ENCODE measurements at places on chromosomes 2 and 18.
A peak's percentile ranks its signal among the peaks of the same experiment; 100 is the strongest.

- H3K4me3 ChIP-seq, result no peak overlapping the region
- no peak overlapping the region for H3K27ac ChIP-seq
- peaks cover 4% of the 10 kb centered on the region for H3K4me1 ChIP-seq
- no peaks in the 10 kb centered on the region for H3K27me3 ChIP-seq
These were observed 154.6 kb upstream of the MGAT5 start for GRCh38 chr2:134099273-134099672.

DNA sequence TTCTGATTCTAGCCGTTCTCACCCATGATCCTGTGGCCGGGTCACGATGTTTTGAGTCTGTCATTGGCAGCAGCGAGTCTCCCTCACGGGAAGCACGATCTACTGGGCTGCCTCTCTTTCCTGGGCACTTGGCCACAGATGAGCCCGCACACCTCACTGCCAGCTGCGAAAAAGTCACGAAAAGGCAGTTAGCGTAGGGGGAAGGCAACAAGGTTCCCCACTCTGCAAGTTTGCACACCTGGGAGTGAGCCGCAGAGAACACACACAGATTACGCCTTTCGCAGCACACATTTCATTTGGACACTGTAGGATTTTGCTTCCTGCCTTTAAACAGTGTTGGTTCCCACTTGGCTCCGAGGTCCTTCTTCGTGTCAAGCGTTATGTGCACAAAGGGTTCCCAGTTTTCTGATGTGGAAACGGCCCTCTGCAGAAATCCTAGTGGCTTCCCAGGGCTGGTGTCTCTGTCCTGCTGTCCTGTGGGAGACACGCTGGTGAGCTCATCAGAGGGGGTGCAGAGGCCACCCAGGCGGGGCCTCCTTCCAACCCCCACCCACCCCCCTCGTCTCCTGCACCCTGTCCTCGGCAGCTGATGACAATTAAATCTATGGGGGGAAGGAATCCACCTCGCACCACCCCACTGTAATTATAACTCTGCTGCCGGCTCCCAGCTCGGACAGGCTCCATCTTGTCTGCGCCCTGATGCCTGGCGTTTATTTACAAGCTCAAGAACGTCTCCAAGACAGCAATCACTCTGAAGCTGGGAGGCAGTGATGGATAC is 157.3 kb upstream of the SALL3 start:
- DNase-seq, result no peak
- H3K27ac ChIP-seq, result no peak overlapping the region
- no peaks in the 10 kb centered on the region for H3K36me3 ChIP-seq
- H3K27me3 ChIP-seq, result no peaks in the 10 kb centered on the region

- no peak for DNase-seq
- H3K4me3 ChIP-seq, result no peak overlapping the region
- H3K4me1 ChIP-seq, result no peaks in the 10 kb centered on the region
These were observed 294.7 kb upstream of the HS6ST1 start for GRCh38 chr2:128613351-128613750.

GRCh38 chr2:10057231-10058107 is 14.1 kb downstream of the KLF11 start:
- H3K4me1 ChIP-seq, result peaks cover 13% of the 10 kb centered on the region
- H3K36me3 ChIP-seq, result no peaks in the 10 kb centered on the region
- no peaks in the 10 kb centered on the region for H3K27me3 ChIP-seq
- no peak overlapping the region for H3K4me3 ChIP-seq
- peak; percentile 79 for DNase-seq

DNA sequence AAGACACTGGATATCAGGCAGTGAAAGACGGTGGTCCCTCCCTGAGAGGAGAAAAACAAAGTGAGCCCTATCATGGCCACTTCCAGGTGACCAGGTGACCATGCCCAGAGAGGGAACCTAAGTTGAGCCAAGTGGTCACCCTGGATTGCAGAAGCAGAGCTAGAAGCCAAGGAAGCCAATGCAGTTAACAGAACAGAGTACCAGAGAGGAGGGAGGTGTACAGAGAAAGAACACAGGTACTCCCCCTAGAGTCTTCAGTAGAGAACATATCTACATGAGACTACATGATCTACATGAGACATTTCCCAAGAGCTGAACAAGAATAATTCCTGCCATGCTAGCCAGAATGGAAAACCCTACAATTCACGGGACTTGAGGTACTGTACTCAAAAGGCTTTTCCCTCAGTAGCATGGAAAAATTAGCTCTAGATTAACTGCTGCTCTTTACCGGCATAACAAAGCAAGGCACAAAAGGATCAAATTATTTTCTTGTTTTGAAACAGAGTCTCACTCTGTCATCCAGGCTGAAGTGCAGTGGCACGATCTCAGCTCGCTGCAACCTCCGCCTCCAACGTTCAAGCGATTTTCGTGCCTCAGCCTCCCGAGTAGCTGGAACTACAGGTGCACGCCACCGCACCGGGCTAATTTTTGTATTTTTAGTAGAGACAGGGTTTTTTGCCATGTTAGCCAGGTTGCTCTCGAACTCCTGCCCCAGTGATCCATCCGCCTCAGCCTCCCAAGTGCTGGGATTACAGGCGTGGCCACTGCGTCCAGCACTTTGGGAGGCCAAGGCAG is 23.5 kb downstream of the ROCK2 start:
- no peak overlapping the region for H3K27ac ChIP-seq
- H3K36me3 ChIP-seq, result no peaks in the 10 kb centered on the region
- H3K4me1 ChIP-seq, result no peaks in the 10 kb centered on the region
- no peak for DNase-seq

DNA sequence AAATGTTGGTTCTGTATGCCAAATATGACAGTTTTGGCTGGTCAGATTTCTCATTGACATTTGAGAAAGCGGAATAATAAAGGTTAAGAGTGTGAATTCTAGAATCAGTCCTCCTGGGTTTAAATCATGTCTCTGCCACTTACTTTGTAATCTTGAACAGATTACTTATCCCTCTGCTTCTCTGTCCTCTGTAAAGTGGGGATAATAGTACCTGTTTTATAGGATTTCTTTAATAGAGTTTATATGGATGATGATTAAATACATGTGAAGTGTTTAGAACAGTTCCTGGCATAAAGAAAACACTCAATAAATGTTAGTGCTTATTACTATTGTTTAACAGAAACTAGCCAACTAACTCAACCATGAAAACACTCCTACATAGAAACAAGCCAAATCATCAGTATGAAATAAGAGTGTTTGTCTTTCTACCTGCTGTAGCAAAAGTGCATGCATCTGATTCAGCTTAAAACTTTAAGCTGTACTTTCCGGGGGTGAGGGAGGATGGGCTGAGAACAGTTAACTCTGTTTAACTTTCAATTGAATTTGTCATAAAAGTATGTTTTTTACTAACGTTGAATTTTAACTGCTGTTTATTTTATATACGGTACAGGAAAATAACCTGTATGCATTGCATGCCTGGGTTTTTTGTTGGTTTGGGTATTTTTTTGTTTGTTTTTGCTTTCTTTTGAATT is 6.8 kb downstream of the HTR2B start:
- H3K4me3 ChIP-seq, result no peak overlapping the region
- no peaks in the 10 kb centered on the region for H3K4me1 ChIP-seq
- no peak for DNase-seq
- H3K27me3 ChIP-seq, result no peaks in the 10 kb centered on the region

GRCh38 chr2:186256540-186256939 is 229.5 kb upstream of the ZC3H15 start:
- H3K27ac ChIP-seq, result no peak overlapping the region
- no peaks in the 10 kb centered on the region for H3K36me3 ChIP-seq
- H3K4me1 ChIP-seq, result no peaks in the 10 kb centered on the region
- no peaks in the 10 kb centered on the region for H3K27me3 ChIP-seq
- DNase-seq, result no peak
- H3K4me3 ChIP-seq, result no peak overlapping the region

- no peak for DNase-seq
- H3K27ac ChIP-seq, result no peak overlapping the region
- no peaks in the 10 kb centered on the region for H3K36me3 ChIP-seq
- H3K27me3 ChIP-seq, result no peaks in the 10 kb centered on the region
- no peak overlapping the region for H3K4me3 ChIP-seq
- H3K4me1 ChIP-seq, result no peaks in the 10 kb centered on the region
These were observed 297.9 kb downstream of the RDH14 start for GRCh38 chr2:18262601-18263000.

DNA sequence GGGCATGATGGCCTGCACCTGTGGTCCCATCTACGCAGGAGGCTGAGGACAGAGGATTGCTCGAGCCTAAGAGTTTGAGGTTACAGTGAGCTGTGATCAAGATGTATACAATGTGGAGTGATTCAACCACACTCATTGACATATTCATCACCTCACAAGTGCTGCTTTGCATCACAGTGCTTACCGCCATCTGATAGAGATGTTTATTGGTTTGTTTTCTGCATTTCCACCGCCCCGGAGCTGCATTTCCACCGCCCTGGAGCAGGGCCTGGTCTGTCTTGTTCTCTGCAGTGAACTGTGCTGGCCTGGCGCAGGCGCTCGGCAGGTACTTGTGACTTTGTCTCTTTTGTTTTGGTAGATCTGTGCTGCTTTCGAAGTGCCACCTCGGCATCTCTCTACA is 96.0 kb downstream of the SMAD7 start:
- no peak overlapping the region for H3K4me3 ChIP-seq
- no peak overlapping the region for H3K27ac ChIP-seq
- peaks cover 10% of the 10 kb centered on the region for H3K4me1 ChIP-seq
- no peaks in the 10 kb centered on the region for H3K27me3 ChIP-seq
- no peaks in the 10 kb centered on the region for H3K36me3 ChIP-seq

GRCh38 chr18:76757335-76757734 is 65.0 kb upstream of the ZNF236 start:
- DNase-seq, result no peak
- H3K27ac ChIP-seq, result no peak overlapping the region
- H3K4me1 ChIP-seq, result no peaks in the 10 kb centered on the region
- H3K4me3 ChIP-seq, result no peak overlapping the region
- no peaks in the 10 kb centered on the region for H3K36me3 ChIP-seq

- H3K36me3 ChIP-seq, result no peaks in the 10 kb centered on the region
- no peak for DNase-seq
- no peak overlapping the region for H3K27ac ChIP-seq
These were observed 404.7 kb downstream of the BCL11A start for GRCh38 chr2:60148716-60149115.

DNA sequence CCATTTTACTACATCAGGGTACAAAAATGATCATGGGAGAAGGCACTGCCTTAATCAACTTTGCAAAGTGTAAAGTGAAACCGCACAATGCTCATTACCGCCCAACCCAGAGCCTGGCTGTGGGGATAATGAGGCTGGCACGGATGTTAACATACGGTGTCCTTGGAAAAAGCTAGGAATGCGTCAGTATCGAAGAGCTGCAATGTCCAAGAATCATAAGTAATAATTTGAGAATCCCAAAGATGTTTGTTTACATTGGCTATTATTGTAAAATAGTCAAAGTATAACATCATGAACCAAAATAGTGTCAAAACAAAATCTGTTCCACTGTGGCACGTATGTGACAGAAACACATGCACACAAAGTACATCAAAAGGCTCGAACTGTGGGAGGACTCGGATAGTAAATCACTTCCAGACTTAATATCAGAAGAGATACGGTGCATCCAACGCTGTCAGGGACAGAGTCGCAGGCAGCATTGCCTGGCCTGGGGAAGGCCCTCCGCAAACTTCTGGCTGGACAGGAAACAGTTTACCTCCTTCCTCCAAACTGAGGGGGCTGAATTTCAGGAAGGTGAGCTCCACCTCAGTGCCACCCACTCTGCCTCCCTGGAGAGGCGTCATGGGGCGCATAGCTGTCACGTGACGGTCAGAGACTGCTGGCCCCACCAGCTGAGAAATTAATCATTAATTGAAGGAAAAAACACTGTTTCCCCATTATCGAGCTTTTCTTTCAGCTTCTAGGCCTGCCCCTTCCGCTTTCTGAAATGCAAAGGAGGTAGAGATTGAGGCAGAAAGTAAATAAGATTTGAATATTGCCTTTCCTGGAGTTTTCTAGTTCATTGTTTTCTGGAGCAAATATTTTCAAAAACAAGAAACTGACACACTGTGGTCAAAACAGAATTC is 1.8 kb upstream of the ID2 start:
- peak; percentile 52 for DNase-seq
- H3K4me1 ChIP-seq, result peaks cover 23% of the 10 kb centered on the region
- peak overlapping the region; percentile 90 for H3K27ac ChIP-seq

- peaks cover 14% of the 10 kb centered on the region for H3K4me1 ChIP-seq
- DNase-seq, result no peak
- H3K4me3 ChIP-seq, result no peak overlapping the region
- H3K27me3 ChIP-seq, result no peaks in the 10 kb centered on the region
These were observed 24.0 kb upstream of the ITGB6 start for GRCh38 chr2:160224060-160224459.

DNA sequence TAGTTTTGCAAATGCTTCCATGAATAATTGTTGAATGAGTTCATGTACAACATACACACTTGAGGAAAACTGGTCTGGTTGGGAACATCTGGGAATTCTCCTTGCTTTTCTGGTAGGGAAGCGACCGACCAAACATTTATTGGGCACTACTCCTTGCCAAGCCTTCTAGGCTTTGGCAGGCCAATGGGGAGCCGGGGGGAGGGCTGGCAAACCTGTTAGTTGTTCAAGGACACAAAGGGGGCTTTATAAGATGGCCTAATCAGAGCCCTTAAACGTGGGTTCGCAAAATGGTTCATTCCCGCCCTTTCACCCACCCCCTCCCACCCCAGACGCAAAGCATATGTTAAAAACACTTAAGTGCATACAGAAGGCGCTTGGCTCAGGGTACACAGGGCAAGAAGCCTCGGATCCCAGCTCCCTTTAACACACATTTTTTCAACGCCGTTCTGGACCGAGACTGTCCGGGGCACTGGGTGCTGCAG is 844 bp upstream of the VSNL1 start:
- H3K27ac ChIP-seq, result no peak overlapping the region
- H3K4me1 ChIP-seq, result peaks cover 12% of the 10 kb centered on the region
- H3K36me3 ChIP-seq, result no peaks in the 10 kb centered on the region
- no peak for DNase-seq
- peak overlapping the region; percentile 66 for H3K4me3 ChIP-seq
- no peaks in the 10 kb centered on the region for H3K27me3 ChIP-seq

DNA sequence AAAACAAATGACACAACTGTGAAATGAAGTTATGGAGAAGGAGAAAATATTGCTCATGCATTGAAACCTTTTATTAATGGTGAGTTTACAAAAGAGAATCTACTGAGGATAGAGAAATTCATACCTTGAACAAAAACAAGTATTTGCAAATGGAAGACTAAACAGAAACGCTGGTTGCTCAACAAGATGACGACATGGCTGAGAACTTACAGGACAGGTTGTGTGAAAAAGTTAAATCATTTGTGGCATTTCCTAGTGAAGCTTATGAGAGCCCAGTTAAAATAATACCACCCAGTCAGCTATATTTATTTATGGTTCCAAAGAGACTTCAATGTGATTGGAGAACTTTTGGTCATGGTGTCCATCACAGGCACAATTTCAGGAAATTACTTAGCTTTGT is 148.6 kb upstream of the PKDCC start:
- no peaks in the 10 kb centered on the region for H3K36me3 ChIP-seq
- no peaks in the 10 kb centered on the region for H3K27me3 ChIP-seq
- H3K27ac ChIP-seq, result no peak overlapping the region
- no peak overlapping the region for H3K4me3 ChIP-seq

- H3K4me3 ChIP-seq, result no peak overlapping the region
- no peak for DNase-seq
- no peaks in the 10 kb centered on the region for H3K36me3 ChIP-seq
- H3K27ac ChIP-seq, result no peak overlapping the region
These were observed 16.3 kb downstream of the TEX51 start for GRCh38 chr2:126914811-126915500.
